ENCODE measurements at places on chromosomes 4 and X.
A peak's percentile ranks its signal among the peaks of the same experiment; 100 is the strongest.

DNA sequence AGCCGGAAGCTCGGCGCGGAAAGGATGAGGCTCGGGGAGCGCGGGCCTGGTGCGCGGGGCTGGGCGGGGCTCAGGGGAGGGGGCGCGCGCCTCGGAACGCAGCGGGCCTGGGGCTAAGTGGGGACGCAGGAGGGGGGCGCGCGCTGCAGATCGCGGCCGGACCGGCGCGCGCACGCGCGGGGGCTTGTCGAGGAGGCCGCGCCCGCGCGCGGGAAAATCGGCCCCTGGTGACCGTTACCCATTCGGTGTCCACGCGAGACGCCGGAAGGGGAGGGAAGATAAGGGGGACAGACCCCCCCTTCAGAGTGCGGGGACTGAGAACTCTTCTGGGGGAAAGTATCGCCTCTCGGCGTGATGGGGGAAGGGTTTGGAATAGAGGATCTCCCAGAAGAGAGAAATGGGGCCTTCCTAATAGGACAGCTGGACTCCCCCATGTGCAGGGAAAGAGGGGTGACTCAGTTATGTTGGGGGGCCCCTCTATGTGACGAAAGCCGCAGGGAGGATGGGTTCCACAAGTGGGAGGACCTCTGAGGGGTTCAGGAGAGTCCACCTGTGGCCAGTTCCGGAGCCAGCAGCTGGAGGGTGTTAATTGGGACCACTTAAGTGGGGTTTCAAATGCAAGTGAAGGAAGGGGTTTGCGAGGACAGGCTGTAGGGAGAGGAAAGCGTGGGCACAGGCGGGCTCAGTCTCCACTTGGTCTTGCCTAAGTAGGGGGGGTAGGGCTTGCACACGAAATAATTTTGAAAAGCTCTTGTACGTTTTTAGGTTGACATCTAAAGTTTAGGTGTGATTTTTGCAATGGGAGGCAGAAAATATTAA, 584 bp downstream of the SUV39H1 start:
- peak; percentile 37 for DNase-seq

GRCh38 chr4:1203026-1203616, 30.7 kb upstream of the SPON2 start:
- no peak for DNase-seq

DNA sequence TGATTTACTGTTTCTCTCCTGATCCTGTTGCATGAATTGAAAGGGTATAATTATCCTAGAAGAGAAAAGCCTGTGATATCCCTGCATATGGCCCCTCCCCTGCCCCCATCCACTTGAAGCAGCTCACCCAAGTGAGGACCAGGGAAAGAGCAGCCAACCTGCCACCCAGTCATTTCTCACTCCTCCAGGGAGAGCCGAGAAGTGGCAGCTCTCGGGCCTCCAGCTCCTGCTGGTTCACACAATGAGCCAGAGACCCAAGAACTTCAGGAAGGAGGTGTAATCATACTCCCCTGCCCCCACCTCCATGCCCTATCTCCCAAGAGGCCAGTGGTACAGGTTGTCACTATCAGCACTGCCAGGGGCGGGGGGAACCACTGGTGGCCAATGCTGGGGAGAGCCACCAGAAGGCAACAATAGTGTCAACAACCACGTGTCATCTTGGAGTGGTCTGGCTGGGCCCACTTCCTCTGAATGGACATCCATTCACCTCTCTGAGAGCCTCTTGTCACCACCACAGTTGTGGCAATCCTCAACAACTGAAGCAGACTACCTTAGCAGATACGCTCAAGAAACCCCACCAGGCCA, 42.9 kb downstream of the APOO start:
- no peak for DNase-seq

GRCh38 chrX:45070116-45071007, 130.3 kb downstream of the DIPK2B start:
- peak; percentile 75 for DNase-seq

DNA sequence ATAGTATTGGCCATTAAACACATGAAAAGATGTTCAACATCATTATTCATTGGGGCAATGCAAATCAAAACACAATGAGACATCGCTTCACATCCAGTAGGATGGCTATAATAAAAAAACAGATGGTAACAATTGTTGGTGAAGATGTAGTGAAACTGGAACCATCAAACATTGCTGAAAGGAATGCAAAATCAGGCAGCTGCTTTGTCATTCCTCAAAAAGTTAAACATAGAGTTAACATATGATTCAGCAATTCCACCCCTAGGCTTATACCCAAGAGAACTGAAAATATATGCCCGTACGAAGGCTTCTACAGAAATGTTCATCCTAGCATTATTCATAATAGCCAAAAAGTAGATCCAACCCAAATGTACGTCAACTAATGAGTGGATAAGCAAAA, 144.0 kb upstream of the NAP1L5 start:
- DNase-seq = peak; percentile 60

DNA sequence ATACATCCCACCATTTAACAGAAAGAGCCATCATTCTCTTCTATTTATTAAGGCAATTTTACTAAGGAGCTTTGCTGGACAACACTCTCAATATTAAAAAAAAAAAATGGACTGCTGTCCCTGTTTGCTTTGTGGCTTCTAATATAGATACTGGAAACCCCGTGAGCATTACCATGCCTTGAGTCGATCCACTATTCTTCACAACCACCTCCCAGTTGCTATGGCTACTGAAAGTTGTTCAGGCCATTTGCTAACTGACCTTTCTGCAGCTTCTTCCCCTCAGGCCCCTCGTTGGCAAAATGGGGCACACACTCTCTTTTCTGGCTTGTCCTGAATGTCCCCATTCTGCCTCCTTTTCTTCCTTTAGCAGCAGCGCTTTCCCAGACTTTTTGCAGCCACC, 340.4 kb downstream of the NR3C2 start:
- no peak for DNase-seq

DNA sequence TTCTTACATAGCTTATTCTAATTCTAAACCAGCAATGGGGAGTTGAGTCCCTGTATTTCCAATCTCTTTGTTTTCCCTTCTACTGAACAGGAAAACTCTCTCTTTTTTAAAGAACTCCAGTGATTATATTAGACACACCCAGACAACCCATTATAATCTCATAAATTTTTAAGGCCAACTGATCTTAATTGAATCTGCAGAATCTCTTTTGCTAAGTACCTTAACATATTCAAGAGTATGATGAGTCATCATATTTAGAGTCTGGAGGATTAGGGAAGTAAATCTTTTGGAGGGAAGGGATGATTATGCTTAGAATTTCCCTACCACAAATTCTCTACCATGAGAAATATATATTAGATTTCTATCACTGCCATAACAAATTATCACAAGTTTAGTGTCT, 705.1 kb downstream of the CENPC start:
- DNase-seq = no peak

DNA sequence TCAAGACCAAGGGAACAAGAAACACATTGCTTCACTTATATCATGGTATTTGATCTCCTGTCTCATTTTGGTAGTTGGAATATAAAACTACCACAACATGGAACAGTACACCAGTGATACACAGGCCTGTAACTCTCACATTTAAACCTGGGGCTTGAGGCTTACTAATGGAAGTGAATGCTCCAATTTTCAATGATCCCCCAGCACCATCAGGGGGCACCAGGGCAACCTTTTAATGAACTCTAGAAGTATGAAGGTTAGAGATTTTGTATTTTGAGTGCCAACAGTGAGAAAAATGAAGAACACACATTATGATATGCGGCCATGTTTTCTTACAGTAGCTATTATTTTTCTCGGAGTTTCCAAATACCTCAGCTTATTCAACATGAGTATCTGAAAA, 50.7 kb downstream of the C4orf33 start:
- no peak for DNase-seq

DNA sequence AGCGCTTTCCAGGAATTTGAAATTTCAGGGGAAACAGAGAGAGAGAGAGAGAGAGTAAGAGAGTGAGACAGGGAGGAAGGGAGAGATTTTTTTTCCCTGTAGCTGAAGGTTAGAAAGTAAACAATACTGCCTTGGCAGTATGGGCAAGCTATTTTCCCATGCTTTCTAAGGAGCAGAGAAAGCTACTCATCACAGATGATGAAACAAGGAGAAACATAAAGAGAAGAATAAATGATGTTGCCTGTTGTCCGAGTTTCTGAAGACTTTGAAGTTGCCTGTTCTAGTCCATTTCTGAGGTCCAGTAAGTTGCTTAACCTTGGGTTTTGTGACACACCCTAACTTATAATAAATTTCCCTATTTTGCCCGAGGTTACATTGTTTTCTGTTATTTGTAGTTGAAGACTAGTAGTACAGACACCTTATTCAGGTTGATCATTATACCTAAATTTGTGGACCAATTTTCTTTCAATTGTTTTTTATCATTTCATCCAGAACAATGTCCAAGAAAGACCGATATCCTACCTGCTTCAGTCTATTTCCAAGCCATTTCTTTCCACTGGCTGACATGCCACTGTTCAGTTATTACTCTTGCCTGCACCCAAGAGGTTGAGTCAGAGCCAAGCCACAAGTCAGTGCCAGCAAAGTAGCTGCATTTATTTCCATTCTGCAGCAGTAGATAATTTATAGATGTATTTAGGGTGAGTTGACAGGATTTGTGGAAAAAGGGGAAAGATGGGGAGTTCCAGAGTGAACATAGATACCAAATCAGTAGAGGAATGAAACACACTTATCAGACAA, 49.7 kb upstream of the SLC16A2 start:
- no peak for DNase-seq
